ENCODE measurements at places on chromosomes 5 and 9.

DNA sequence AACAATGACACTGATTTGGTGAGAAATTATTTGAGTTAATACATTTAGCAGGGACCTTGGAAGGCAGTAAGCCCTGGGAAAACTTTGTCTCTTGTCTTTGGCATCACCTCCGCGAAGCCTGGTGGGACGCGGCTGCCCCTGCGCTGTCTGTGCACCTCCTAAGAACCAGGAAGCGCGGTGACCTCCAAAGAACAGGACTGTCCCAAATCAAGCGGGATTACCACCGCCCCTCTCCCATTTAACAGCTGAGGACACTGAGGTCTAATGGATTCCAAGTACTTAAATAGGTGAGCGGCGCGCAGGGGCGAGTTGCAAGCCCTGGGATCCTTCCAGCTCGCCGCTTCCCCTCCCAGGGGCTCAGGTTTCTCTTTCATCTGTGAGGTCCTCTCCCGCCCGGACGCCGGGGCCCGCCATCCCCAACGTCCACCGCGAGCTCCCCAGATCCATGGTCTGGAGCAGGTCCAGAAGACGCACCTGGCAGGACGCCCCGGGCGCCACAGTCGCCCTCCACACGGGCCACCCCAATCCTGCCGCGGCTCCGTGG, 432 bp downstream of the STARD4 start:
- DNase-seq, result no peak

GRCh38 chr9:33025572-33026342, 684 bp downstream of the DNAJA1 start:
- DNase-seq, result peak; percentile 85

GRCh38 chr5:83688281-83688680, 32.4 kb downstream of the HAPLN1 start:
- no peak for DNase-seq

DNA sequence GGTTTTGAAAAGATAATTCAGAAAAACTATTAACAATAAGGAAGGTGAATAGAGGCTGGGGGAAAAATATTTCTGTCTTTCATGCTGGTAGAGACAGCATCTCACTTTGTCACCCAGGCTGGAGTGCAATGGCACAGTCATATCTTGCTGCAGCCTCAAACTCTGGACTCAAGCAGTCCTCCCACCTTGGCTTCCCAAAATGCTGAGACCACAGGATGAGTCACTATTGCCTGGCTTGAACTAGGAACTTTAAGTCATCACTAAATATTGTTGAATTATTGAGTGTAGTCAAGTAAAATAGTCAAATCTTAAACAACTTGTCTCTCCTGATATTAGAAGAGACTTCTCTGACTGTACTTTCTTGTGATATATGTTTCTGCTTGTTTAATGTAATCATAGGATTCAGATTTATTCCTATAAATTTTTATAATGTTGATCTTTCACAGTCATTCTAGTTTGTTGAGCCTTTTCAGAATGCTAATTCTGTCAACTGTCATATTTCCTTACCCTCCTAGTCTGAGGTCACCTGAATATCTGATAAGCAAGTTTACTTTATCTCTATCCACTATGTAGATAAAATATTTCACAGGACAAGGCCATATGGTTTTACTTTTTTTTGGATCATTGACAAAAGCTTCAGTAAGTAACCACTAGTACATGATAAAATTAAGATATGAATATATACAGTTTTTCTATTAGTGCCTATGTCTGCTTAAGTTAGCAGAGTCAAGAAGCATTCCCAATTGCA, 1696.5 kb downstream of the MAT2B start:
- no peak for DNase-seq

DNA sequence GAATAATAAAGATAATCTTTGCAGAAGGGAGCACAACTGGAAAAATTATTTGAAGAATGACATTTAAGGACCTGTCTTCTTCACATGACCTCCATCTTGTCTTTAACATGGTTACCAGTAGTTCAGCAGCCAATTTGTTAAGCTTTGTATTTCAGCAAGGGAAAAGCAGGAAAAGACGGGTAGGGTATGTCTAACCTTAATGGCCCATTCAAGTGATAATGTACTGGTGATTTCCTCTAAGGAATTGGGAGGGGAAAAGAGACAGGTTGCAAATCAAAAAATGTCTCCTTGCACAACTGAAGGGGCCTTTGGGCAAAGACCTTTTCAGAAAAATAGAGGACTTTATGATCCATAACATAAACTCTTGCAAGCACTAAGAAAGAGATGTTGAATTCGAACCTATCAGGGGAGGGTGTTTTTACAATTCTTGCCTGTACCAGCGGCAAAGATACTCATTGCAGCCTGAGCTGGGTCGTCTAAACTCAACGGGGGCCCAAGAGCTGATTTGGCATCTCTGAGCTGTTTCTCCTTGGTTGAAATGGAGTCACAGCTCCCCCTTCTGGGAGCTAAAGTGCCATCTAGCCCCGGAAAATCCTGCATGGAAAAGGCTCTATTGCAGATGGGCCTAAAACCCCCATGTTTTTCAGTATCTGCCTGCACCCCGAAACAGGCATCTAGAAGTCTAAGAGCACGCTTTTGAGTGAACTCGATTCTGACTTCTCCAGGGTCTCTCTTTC, 3.8 kb downstream of the BRINP1 start:
- no peak for DNase-seq

DNA sequence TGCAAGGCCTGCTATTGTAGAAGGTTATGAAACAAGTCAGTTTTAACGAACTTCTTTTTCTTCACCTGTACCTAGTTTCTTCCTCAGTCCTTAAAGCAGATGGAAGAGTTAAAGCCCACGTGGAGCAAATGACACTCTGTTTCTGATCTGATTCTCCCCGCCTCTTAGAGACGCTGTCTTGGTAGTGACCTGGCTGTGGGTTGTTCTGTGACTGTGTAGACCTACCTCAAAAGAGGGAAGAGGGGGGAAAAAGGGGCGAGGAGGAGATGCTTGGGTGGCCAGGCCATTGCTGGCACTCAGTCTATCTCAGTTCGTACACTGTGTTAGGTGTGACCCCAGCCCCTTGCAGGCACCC, 610 bp downstream of the GFRA3 start:
- no peak for DNase-seq

DNA sequence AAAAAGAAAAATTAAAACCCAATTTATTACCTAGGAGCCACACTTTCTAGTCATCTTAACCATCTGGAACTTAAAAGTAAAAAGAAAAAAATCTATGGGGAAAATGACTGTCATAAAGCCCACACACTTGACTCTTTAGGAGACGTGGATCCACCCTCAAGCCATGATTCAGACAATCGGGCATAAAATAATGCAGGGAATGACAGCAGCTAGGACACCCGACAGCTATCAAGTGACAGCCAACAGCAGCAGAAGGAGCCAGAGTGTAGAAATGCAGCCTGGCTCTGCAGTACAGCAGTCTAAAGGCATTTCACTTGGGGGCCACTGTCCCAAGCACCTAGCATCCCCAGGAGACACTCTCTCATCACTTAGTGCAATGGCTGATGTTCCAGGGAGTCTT, 226.9 kb downstream of the CAAP1 start:
- DNase-seq, result no peak

- DNase-seq, result no peak
These were observed 33.9 kb downstream of the PSMB7 start for GRCh38 chr9:124381170-124381945.

DNA sequence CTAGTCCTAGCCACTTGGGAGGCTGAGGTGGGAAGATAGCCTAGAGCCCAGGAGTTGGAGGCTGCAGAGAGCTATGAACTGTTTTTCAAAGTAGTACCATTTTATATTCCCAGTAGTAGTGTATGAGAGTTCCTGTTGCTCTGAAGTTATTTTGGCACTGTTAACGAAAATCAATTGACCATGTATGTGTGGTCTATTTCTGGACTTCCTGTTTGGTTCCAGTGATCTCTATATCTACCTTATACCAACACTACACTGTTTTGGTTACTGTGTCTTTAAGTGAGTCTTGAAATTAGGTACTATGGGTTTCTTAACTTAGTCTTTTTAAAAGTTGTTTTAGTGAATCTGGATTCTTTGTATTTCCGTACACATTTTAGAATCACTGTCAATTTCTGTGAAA, 13.6 kb downstream of the SLF1 start:
- no peak for DNase-seq

GRCh38 chr5:67334373-67334772, 137.8 kb upstream of the CD180 start:
- no peak for DNase-seq

GRCh38 chr5:172482156-172483020, 28.1 kb upstream of the SH3PXD2B start:
- no peak for DNase-seq

- no peak for DNase-seq
These were observed 77.6 kb upstream of the SEMA6A start for GRCh38 chr5:116652196-116652729.
